OCI-M1 (cell line): ENCODE measurements at places on chromosomes 13 and 19.

DNA sequence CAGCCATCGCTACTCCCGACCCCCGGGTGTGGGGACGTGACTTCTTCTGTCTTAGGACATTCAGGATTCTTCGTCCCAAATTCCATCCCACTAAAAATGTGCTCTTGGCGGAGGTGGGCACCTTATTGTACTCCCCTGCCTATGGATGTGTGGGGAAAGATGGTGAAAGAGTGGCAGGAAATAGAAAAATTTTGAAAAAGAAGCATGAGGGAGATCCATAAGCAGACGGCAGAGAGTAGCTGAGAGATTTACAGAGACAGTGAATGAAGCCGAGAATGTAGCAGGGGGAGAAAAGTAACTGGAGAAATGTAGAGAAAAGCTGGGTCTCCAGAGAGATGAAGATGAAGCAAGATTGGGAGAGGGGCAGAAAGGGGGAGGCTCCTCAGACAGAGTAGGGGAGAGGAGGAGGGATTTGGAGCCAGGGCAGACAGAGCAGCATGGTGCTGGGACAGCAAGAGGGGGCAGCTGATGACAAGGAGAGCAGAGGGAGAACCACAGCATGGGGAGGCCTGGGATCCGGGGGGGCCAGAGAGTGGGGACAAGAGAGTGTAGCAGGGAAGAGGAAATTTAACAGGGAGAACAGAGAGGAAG lies 843 bp downstream of the ZNF610 start:
- peak; percentile 44 for DNase-seq

DNA sequence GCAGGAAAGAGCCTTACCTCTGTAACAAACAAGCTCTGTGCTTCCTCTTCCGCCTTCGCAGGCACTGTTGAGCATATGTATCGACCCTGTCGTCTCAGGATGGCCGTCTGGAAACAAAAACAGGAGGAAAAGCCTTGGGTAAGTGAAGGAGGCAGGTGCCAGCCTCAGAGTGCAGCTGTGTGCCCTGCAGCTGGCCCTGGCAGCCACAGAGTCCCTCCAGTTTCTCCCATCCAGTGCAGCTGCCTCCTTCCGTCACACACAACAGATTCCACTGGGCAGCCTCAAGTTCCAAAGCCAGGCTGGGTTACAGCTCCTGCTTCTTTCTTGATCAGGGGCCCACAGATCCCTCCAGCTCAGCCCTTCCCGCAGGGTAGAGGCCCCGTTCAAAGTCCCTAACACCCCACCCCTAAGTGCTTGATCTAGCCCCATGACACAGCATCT lies 47.7 kb downstream of the DOCK9 start:
- no peak for DNase-seq

DNA sequence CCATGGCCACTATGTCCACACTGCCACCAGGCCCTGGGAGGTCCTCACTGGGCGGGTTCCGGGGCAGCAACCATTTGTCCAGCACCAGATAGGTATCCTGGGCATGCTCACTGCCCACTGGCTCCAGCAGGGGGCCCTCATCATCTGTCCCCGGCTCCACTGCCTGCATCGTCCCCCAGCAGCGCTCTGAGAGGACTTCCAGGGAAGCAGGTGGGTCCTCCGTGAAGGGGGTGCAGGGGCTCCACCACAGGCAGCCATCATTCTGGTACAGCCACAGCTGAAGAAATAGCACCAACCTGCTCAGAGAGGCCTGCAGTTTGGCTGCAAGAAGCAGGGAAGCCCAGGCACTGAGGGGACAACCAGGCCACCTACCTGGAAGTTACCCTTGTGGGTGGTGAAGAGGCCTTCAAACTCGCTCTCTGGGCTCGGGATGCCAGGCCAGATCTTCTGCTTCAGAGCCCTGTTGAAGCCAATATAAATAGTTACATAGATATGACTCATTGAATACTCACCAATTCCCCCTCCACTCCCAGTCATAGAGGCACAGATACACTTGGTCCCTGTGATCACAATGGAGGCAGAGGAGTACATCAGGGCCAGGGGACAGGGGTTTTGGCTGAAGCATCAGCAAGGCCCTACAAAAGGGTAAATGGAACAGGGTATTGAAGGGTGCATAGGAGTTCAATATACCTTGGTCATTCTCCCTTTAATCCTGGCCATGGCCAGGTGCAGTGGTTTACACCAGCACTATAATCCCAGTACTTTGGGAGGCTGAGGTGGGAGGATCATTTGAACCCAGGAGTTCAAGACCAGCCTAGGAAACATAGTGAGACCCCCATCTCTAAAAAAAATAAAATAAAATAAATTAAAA lies 4.1 kb downstream of the SWSAP1 start:
- DNase-seq = peak; percentile 83

DNA sequence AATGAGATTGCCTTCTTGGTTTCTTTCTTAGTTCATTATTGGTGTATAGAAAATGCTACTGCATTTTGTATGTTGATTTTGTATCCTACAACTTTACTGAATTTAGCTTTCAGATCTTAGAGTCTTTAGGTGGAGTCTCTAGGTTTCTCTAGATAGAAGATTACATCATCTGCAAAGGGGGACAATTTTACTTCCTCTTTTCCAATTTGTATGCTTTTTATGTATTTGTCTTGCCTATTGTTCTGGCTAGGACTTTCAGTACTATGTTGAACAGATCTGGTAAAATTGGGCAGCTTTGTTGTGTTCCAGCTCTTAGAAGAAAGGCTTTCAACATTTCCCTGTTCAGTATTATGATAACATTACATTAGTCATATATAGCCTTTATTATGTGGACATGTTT lies 101.0 kb upstream of the SPRY2 start:
- peak; percentile 88 for DNase-seq

GRCh38 chr19:19110410-19111135 lies 27.7 kb downstream of the TMEM161A start:
- DNase-seq = no peak

DNA sequence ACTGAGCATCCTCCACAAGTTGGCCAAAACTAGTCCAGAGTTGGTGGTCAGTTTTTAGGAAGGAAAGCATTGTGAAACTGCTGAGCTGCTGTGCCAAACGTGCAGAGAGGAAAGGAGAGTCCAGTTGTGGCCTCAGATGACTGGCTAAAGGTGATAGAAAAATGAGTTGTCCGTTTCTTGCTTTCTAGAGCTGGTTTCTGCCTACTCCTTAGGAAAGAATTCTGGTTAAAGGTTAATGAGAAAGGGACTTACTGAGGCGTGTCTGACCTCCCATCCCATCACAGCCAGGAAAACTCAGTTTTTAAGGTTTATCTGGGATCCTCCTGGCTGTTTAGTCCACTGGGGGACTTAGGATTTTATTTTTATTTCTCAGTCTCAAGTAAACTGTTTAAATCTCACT lies 1186.3 kb downstream of the UQCRFS1 start:
- DNase-seq = no peak

DNA sequence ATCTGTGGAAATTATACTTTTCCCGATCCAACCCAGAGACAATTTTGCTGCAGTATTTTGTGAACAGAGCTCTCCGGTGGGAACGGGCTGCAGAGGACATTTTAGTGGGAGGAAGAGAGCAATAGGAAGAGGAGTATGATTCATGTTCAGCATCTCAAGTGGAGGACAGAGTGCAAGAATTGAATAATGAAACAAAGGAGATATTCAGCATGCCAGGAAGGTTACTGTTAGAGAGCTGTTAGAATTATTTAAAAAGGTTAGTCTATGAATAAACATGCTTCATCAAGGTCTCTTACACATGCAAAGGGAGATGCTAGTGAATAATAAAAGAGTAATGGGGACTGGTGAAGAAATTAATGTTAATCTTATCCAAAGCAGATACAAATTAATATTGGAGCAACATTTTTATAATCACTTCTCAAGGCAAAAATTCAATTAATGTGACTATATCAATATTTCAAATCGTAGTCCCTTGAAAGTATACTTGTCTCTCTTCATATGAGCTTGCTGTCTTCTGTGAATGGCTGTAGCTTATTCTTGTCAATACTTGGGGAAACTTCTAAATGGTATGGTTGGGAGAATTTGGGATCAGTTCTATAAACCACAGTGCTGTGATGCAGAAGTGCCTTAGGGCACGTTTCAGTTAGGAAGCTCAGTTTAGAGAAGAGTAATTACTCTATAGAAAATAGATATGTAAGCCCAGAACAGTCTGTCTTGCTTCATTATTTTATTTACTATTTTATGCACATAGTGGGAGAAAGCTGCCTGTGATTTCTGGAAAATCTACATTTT lies 1165.8 kb downstream of the OLFM4 start:
- peak; percentile 52 for DNase-seq

DNA sequence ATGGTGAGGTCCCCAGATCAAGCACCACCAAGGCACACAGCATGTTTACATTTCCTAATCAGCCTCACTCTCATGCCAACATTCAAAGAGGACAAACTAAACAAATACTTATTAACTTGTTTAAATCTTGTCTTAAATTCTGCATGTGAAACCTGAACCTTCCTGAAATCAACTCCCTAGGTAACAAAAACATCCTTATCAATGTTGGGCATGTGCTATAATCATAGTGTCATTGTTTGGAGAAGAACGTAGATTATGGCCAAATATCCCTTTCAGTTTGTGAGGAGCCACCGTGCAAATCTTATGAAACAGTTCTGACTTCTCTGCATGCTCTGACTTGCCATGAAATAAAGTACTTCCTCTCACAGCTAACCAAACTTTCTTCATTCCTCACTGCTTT lies 123.8 kb downstream of the NDFIP2 start:
- DNase-seq = peak; percentile 59

DNA sequence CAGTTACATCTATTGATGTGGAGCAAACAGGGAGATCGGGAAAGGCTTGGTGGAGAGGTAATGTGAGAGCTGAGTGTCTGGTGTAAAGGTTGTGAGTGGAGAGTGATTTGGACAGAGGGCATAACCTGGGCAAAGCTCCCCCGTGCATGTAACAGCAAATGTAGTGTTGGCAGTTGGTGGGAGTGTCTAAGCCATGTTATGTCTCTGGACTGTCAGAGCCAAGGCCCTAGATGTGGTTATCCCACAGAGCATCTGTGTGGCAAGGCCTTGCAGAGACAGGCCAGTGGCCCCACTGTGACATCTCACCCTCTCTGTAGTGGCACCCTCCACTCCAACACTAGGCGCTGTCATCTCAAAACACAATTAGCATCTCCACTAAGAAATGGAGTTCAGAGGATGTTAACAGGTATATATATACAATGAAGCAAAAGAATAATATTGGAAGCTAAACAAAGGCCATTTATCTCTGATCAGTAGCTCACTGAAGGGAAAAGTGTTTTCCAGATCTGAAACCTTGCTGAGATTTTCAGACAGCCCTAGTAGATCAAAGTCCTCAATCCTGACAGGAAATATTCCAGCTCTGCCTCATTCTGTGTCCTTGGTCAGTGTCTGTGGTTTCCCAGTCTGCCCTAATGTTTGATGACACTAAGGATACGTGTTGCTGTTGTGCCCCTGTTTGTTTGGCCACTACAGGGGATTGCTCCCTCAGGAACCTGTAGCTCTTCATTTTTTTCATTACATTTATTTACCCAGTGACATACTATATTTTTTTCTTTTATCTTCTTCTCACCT lies 20.2 kb downstream of the POLR1D start:
- DNase-seq = no peak
